Activated CD4-positive, alpha-beta T cell treated with anti-CD3 and anti-CD28 coated beads for 4 hours (primary cell): ENCODE measurements at places on chromosomes 4 and X.

- DNase-seq, result peak; percentile 5
These were observed 143.5 kb upstream of the GALNT7 start for GRCh38 chr4:173025131-173025530.

- DNase-seq, result no peak
These were observed 55.5 kb downstream of the LUZP4 start for GRCh38 chrX:115344885-115345614.

DNA sequence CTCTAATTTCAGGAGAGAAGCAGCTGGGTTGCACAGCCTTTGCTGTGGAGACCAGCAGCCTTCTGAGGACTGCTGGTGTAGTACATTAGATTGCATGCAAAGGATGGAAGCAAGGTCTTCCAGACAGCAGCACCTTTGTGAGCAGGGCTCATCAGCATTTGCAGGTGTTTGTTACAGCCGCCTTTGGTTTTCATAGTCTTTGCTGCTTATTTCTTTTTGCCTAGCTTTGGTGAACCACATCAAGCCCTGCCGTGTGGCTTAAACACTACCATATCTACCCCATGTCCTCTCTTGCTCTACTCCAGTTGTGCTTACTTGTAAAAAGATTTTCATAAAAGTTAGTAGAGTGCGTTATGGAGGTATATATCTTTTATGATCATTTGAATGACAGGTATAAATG lies 57.5 kb downstream of the MTM1 start:
- DNase-seq, result no peak

DNA sequence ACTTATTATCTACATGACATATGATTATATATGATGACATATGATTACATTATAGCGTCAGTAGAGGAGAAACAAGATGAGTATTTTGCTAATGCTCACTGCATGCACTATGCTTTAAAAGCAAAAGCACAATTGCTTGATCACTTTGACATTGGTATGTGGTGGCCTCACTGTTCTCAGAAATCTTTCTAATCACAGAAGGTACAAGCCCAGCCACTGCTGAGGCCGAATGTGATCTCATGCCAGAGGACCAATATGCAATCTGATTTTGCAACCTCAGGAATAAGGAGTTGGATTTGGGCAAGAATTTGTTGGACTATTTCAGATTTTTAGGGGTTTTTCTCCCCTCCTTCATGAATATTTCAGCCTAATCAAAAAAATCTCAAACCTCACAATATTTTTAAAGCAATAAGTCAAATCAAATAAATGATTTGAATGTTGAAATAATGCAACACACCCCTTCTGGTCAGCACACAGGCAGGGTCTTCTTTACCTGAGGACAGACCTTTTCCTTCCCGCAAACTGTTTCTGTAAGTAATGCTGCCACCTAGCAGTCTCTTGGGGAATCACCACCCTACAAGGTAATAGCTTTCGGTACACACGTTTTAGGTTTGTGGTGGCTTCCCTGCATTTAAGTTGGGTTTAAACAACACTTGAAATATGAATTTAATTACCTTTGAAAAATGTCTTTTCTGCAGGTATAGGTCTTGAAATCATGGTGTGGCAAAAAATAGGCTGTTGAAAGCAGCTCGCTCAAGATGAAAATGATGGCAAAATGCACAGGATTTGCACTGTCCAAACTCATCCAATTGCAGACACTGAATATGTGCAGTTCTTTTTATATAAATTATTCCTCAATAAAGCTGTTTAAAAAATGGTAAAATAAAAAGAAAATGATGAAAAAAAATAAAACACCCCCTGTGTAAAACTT lies 4.8 kb upstream of the CXCL13 start:
- DNase-seq, result no peak

DNA sequence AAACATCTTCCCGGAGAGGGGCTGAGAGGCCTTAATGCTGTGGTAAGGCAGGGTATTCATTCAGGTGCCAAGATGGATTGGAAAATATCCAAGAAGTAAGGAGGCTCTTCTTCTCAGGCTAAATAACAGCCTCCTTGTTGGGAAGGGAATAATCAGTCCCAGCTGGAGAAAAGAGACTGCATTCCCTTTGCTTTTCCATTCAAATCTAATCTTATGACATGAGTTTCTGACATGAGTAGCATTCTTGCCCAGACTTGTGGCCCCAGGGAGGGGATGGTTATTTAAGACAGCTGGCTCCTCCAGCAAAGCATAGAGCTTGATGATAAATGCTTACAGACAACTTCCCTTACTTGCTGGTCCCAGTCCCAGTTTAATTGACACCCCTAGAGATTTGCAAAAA lies 98.3 kb downstream of the DCLK2 start:
- DNase-seq, result no peak

GRCh38 chr4:123624959-123625358 lies 228.4 kb downstream of the SPRY1 start:
- no peak for DNase-seq

DNA sequence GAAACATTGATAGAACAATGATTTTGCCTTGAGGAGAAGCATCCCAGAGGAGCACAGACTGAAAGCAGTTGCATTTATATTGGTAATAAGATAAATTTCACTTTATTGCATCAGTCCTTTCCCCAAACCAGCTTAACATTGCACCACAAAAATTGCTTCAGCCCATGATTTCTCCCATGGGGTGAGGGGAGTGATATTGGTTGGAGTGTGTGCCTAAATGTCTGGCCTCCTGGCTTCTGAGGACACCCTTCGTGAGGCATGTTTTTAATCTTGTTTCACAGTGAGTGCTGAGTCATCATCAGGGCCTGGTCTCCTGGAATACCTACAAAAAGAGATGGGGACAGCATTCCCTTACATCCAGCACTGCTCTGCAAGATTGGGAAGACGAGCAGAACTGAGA lies 487.9 kb downstream of the C4orf33 start:
- no peak for DNase-seq

GRCh38 chr4:186621959-186622553 lies 66.7 kb upstream of the MTNR1A start:
- no peak for DNase-seq

DNA sequence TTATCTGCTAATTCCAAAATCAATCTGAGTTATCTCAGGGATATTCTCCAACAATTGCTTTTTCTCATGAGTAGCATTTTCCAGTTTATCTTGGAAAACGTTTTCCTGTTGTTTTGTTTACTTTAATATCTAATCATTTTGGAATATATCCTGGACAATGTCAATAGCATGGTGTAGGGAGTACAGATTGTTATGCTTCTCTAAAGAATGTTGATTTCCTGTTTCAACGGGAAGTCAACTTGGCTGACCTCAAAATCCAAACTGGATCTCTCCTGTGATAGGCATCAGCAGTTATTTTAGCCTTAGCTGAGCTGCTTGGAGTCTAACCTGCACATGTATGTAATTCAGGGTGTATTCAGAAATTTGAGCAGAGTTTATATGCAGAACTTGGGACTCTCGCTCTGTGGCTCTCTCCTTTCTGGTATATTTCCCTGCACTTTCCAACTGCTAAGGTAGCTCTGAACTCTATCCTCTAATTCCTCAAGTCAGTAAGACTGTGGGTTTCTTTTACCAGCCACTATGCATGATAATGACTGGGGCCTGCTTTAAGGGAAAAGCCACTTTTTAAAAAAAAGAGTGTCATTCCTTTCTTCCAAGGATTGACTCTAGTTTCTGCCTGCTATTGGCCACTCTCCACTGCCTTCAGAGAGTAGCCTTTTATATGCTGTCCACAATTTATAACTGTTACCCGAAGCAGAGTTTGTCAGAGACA lies 7.7 kb downstream of the PRSS48 start:
- no peak for DNase-seq

DNA sequence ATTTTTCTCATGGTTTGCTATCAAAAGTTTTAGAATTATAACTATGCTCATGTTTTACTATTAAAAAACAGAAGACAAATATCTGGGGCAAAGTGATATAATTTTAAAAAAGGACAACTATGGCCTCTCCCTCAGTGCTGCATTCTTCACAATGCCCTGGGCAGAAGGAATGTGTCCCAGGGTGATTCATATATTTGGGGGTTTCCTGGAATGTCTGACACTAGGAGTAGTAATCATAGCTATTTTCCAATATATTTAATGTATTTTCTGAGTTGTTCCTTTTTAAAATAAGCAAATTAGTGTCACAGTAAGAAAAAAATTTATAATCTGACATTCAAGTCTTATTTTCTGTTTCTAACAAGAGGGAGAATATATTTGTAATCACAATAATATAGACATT lies 281.7 kb downstream of the UNC5C start:
- no peak for DNase-seq

GRCh38 chr4:92270908-92271307 lies 32.9 kb upstream of the GRID2 start:
- DNase-seq, result no peak
